ENCODE measurements at places on chromosomes 11 and 22.

- peaks cover 61% of the 10 kb centered on the region for H3K4me1 ChIP-seq
- H3K4me3 ChIP-seq, result no peak overlapping the region
- no peaks in the 10 kb centered on the region for H3K27me3 ChIP-seq
These were observed 12.3 kb downstream of the SMPD1 start for GRCh38 chr11:6402561-6402981.

DNA sequence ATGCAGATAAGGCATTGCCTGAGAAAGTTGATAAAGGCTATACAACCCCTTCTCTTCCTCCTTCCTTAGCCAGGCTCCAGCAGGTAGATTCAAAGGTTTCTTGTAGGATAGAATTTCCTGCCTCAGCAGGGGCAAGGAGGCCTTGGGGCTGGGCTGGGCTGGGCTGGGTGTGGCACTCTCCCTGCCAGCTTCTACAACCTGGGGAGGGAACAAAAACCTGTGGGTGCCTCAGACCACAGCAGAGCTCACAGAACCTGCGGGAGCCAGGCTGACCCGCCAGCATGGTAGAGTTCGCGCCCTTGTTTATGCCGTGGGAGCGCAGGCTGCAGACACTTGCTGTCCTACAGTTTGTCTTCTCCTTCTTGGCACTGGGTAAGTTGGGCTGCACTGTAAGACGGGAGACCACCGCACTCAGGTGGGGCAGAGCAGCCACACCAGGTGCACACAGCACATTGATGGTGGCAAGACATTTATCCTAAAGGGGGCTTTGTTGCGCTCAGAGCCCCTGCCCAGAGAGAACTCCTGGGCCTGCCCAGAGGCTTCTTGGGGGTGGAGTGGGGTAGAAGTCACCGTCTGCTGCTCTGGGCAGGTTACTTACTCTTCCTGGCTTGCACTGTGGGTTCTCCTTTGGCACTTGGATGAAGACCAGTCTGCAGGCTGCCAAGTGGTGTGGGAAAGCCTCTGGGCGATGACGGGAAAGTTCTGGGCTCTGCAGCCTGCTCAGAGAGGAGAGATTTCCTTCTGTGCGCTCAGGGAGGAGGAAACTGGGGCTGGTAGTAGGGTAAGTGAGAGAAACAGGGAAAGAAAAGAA is at the start of gene MOGAT2:
MOGAT2 (plus strand) TSS at position 231 of the 811 bp plus-strand sequence; CDS start at position 282, 51 bp downstream.
- peak within 1 kb of the TSS; percentile 65 for H3K27ac ChIP-seq
- no peaks in the 10 kb centered on the region for H3K27me3 ChIP-seq
- H3K4me1 ChIP-seq, result peaks cover 26% of the 10 kb centered on the region
- DNase-seq, result no peak

DNA sequence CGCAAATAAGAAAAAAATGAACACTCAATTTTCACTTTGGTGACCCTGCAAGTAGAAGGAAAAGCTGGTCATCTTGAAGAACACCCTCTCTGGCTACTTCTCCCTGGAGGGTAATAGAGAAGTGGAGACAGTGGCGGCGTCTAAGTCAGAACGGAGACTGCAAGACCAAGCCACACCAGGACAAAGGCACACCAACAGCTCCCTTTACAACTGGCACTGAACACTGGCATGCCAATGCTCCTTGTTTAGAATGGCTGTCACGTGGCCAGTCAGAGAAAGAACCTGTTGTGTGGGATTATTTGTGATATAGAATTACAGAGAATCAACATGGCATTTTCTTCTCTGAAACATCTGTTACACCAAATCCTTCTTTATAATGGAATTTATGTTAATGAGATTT is 61.3 kb upstream of the YPEL1 start:
- no peak for DNase-seq
- no peak overlapping the region for H3K4me3 ChIP-seq
- no peaks in the 10 kb centered on the region for H3K4me1 ChIP-seq
- H3K27me3 ChIP-seq, result no peaks in the 10 kb centered on the region
- H3K36me3 ChIP-seq, result peaks cover 2% of the 10 kb centered on the region

GRCh38 chr11:122115524-122116379 is at the start of gene BLID:
Gene BLID (minus strand): TSS chr11:122116215. CDS start chr11:122115922, 293 bp downstream.
- no peak within 1 kb of the TSS for H3K4me3 ChIP-seq
- peak; percentile 62 for DNase-seq
- H3K27me3 ChIP-seq, result no peaks in the 10 kb centered on the region
- H3K27ac ChIP-seq, result no peak within 1 kb of the TSS

DNA sequence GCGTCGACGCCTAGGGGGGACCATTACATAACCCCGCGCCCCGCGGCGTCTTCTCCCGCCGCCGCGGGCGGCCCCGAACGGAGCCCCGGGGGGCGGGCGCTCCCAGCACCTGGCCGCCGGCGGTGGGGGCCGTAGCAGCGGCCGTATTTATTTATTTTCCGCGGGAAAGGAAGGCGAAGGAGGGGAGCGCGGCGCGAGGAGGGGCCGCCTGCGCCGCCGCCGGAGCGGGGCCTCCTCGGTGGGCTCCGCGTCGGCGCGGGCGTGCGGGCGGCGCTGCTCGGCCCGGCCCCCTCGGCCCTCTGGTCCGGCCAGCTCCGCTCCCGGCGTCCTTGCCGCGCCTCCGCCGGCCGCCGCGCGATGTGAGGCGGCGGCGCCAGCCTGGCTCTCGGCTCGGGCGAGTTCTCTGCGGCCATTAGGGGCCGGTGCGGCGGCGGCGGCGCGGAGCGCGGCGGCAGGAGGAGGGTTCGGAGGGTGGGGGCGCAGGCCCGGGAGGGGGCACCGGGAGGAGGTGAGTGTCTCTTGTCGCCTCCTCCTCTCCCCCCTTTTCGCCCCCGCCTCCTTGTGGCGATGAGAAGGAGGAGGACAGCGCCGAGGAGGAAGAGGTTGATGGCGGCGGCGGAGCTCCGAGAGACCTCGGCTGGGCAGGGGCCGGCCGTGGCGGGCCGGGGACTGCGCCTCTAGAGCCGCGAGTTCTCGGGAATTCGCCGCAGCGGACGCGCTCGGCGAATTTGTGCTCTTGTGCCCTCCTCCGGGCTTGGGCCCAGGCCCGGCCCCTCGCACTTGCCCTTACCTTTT is at the start of gene EP300:
EP300 (plus strand) TSS at position 570 of the 795 bp plus-strand sequence. CDS start 413 bp downstream, outside the sequence.
- peak; percentile 86 for DNase-seq
- H3K4me1 ChIP-seq, result 0 out of 2 replicates have a peak, but pooled peaks cover 3% of the 10 kb centered on the region
- H3K27me3 ChIP-seq, result no peaks in the 10 kb centered on the region
- peak within 1 kb of the TSS; percentile 97 for H3K4me3 ChIP-seq
- H3K27ac ChIP-seq, result peak within 1 kb of the TSS; percentile 96

DNA sequence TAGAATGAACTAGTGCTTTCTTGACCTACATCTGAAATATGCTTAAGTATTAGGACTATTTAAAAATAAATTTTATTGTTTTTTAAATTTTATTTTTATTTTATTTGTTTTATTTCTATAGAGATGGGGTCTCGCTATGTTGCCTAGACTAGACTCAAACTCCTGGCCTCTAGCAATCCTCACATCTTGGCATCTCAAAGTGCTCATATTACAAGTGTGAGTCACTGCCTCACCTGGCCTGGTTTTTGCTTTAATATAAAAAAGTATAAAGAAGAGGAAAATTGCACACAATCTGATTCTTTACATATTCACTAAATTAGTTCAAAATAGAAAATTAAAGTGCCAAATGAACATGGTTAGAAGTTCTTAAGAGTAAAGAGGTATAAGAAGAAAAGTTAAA is 37.5 kb downstream of the HEPHL1 start:
- DNase-seq, result no peak
- H3K4me3 ChIP-seq, result no peak overlapping the region
- no peak overlapping the region for H3K27ac ChIP-seq
- peaks cover 13% of the 10 kb centered on the region for H3K4me1 ChIP-seq
- H3K36me3 ChIP-seq, result no peaks in the 10 kb centered on the region

- H3K27ac ChIP-seq, result no peak overlapping the region
- no peak overlapping the region for H3K4me3 ChIP-seq
- no peaks in the 10 kb centered on the region for H3K27me3 ChIP-seq
- H3K4me1 ChIP-seq, result peaks cover 17% of the 10 kb centered on the region
- no peak for DNase-seq
- no peaks in the 10 kb centered on the region for H3K36me3 ChIP-seq
These were observed 73.6 kb upstream of the TTLL12 start for GRCh38 chr22:43260331-43261231.

- H3K27ac ChIP-seq, result no peak overlapping the region
- H3K36me3 ChIP-seq, result no peaks in the 10 kb centered on the region
- no peaks in the 10 kb centered on the region for H3K27me3 ChIP-seq
- H3K4me1 ChIP-seq, result no peaks in the 10 kb centered on the region
These were observed 1.9 kb upstream of the GRAP2 start for GRCh38 chr22:39898997-39899396.

GRCh38 chr11:60127311-60127811 is 38.9 kb downstream of the MS4A2 start:
- H3K4me3 ChIP-seq, result no peak overlapping the region
- peaks cover 20% of the 10 kb centered on the region for H3K4me1 ChIP-seq
- no peak overlapping the region for H3K27ac ChIP-seq
- H3K27me3 ChIP-seq, result no peaks in the 10 kb centered on the region

DNA sequence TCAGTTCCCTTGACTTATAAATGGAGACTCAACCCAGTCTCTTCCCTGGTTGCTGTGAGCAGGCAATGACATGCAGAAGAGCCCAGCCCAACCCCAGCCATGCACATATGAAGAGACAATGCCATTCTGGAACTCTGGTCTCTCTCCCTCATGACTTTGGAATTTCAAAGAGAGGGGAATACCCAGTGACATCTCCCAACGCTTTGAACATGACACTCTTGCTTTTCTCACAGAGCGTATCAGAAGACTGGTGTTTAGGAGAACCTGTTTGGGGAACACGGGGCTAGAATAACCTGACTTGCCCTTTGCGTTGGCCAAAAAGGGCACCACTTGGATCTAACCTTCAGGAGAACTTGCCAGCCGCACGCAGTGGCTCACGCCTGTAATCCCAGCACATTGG is 12.9 kb downstream of the RANGAP1 start:
- no peak for DNase-seq
- no peak overlapping the region for H3K27ac ChIP-seq
- no peaks in the 10 kb centered on the region for H3K4me1 ChIP-seq
- H3K36me3 ChIP-seq, result peaks cover 3% of the 10 kb centered on the region
- H3K4me3 ChIP-seq, result no peak overlapping the region

GRCh38 chr11:83008581-83008923 is 63.1 kb downstream of the RAB30 start:
- no peak for DNase-seq
- no peak overlapping the region for H3K4me3 ChIP-seq
- peaks cover 25% of the 10 kb centered on the region for H3K4me1 ChIP-seq
- peak overlapping the region; percentile 18 for H3K27ac ChIP-seq
- H3K36me3 ChIP-seq, result no peaks in the 10 kb centered on the region

DNA sequence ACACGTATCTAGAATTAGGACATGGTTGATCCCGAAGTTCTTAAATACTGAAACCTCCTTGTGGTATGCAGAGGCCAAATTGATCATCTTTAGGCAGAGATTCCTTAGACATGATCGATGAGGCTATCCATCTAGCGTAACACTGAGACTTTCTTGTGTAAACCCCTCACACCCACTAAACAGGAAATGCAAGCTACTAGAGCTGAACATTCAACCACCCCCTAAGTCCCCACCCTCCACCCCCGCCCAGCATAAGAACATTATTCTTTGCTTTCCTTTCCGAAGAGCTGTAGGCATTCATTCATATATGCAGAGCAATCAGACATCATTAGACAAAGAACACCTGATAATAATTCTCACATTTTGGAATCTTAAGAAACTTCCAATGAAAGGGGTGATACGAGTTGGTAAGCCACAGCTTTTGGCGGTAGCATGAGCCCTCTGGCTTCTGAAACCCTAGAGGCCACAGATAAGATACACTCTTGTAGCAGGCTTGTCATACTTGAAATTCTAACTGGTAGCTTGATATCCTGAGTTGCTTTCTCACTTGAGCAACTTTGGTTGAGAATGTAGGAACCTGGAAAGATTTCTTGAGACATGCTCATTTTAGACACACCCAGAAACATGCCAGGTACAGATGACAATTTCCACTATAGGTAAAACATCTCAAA is 42.2 kb downstream of the FLI1 start:
- peaks cover 47% of the 10 kb centered on the region for H3K4me1 ChIP-seq
- DNase-seq, result peak; percentile 21
- no peaks in the 10 kb centered on the region for H3K36me3 ChIP-seq
- H3K27me3 ChIP-seq, result no peaks in the 10 kb centered on the region
- H3K27ac ChIP-seq, result no peak overlapping the region

GRCh38 chr11:109864151-109864661 is 229.0 kb upstream of the ZC3H12C start:
- H3K36me3 ChIP-seq, result no peaks in the 10 kb centered on the region
- H3K4me3 ChIP-seq, result no peak overlapping the region
- no peaks in the 10 kb centered on the region for H3K27me3 ChIP-seq
- DNase-seq, result no peak
- H3K27ac ChIP-seq, result no peak overlapping the region

GRCh38 chr11:8063324-8063723 is 17.7 kb upstream of the TUB start:
- H3K36me3 ChIP-seq, result no peaks in the 10 kb centered on the region
- no peak overlapping the region for H3K4me3 ChIP-seq
- H3K27ac ChIP-seq, result no peak overlapping the region
- no peaks in the 10 kb centered on the region for H3K4me1 ChIP-seq
- H3K27me3 ChIP-seq, result no peaks in the 10 kb centered on the region

GRCh38 chr11:130638624-130639023 is 190.2 kb downstream of the ADAMTS15 start:
- no peak overlapping the region for H3K4me3 ChIP-seq
- H3K27ac ChIP-seq, result no peak overlapping the region
- H3K27me3 ChIP-seq, result no peaks in the 10 kb centered on the region
- H3K4me1 ChIP-seq, result peaks cover 7% of the 10 kb centered on the region

DNA sequence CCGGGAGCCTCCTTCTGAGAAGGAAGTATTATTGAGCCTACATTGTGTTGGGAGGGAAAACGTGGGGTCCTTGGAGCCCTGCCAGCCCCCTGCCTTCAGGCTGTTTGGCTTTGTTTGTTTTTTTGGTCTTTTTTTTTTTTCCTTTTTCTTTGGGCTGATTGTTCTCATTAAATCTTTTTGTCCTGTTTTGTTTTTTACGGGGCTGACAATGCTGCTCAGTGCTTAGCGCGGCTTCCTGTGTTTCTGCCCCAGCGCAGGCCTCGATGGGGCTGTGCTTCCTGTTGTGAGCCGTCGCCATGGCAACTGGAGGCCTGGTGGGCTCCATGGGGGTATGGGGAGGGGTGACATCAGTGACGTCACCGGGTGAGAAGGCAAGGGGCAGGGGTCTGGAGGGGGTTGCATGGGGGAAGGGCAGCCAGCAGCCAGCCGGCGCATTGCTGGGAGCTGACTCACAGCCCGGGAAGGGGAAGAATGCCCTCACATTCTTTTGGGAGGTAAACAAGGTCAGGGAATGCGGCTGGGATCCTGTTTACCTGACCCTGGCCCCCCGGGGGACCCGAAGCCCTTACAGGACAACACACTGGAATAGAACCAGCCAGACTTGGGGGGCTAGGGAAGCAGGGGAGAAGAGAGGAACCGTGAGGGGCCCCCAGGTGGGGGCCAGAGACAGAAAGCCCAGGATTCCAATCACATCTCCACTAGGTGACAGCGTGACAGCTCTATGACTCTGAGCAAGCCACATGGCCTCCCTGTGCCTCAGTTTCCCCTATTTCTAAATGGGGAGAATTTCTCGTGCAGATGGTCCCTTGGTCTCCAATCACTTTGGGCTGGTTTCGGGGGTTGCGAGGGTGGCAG is 22.2 kb upstream of the CBX7 start:
- H3K4me1 ChIP-seq, result peaks cover 57% of the 10 kb centered on the region
- H3K36me3 ChIP-seq, result no peaks in the 10 kb centered on the region
- peak; percentile 91 for DNase-seq
- H3K4me3 ChIP-seq, result no peak overlapping the region

Data from Caco-2 (cell line).